Stimulated activated CD4-positive, alpha-beta T cell treated with anti-CD3 and anti-CD28 coated beads, Interleukin-2, amount 100 ng/mL, for 24 hours (primary cell): ENCODE measurements at places on chromosomes 2 and 18.

GRCh38 chr18:31268985-31269406 lies 49.0 kb upstream of the DSG1 start:
- no peak for DNase-seq

GRCh38 chr18:55296778-55297177 lies 291.2 kb downstream of the TCF4 start:
- no peak for DNase-seq

GRCh38 chr18:74694436-74694835 lies 96.8 kb downstream of the ZNF407 start:
- no peak for DNase-seq

DNA sequence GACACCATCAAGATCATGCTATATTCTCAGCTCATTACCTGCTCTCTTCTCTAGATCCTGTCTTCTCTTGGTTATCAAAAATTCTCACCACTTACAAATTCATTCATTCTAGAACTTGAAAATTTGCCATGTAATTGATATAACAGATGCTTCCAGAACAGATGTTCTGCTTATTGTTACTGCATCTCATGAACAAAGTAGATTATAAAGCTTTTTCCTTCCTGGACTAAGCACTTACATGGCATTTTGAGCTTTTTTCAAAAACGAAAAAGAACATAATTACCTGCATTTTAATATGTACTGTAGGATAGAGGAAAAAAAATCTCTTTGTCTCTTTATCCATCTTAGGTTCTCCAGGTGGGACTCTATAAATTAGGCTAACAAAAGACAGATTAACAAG lies 79.6 kb upstream of the CREB1 start:
- no peak for DNase-seq

- no peak for DNase-seq
These were observed 258.9 kb upstream of the CHAC2 start for GRCh38 chr2:53508667-53509066.

DNA sequence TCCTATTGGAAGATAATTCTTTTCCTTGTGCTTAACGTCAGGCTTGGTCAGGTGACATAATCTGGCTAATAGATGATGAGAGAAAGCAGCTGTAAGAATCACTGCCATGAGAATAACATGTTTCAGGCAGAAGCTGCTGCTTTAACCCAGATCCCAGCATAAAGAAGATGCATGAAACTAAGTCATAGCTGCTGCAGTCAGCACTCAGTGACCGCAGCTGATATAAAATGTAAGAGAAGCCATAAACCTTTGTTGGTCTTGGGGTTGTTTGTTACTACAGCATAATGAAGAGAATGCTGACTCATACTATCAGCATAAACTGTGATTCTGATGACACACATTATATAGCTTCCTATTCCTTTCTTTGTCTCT lies 274.3 kb upstream of the TRIB2 start:
- no peak for DNase-seq

- DNase-seq, result no peak
These were observed 121.2 kb upstream of the CXCR4 start for GRCh38 chr2:136239079-136239685.

GRCh38 chr2:37825586-37825985 lies 99.5 kb upstream of the RMDN2 start:
- DNase-seq, result no peak

DNA sequence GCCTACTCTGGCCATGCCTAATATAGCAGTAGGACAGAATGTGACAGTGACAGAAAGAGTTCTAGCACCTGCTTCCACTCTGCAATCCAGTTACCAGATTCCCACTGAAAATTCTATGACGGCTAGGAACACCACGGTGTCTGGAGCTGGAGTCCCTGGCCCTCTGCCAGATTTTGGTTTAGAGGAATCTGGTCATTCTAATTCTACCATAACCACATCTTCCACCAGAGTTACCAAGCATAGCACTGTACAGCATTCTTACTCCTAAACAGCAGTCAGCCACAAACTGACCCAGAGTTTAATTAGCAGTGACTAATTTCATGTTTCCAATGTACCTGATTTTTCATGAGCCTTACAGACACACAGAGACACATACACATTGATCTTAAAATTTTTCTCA lies 45.2 kb upstream of the TTR start:
- DNase-seq, result no peak

DNA sequence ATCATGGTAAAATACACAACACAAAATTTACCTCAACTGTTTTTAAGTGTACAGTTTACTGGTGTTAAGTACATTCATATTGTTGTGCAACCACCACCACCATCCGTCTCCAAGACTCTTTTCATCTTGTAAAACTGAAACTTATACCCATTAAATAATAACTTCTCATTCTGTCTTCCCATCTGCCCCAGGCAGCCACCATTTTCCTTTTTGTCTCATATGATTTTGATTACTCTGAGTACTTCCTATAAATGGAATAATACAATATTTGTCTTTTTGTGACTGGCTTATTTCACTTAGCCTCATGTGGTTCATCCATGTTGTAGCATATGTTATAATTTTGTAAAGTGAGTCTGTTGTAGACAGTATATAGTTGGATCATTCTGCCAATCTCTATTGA lies 82.7 kb downstream of the ALMS1 start:
- no peak for DNase-seq

- DNase-seq, result no peak
These were observed 2.1 kb downstream of the PPP3R1 start for GRCh38 chr2:68250196-68250595.

- no peak for DNase-seq
These were observed 159.2 kb upstream of the HS6ST1 start for GRCh38 chr2:128477891-128478290.

DNA sequence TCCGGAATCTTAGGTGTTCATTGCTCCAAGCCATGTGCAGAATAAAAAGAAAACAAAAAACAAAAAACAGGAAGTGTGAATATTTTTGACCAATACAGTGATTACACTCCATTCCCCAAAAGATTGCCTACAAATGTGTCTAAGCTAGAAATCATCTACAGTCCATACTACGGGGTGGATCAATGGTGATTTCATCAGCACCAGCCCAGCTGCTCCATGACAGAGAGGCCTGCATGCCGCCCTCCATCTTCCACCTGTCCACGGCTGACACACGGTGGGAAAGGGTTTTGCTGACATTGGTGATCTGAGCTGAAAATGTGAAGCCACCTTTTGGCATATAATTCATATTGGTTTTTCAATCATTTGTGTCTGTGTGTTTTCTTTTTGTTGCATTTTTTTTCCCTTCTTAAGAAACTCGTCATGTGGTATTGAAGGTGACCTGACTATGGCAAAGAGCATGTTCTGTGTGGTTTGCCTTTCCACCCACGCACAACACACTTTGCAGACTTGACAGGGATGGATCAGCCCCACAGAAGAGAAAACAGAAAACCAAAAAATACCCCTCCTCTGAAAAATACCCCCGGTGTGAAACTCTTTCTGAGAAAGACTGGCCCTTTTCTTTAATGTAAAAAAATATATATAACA lies 533.1 kb downstream of the RNF144A start:
- DNase-seq, result peak; percentile 56

GRCh38 chr2:191933307-191934105 lies 86.6 kb upstream of the CAVIN2 start:
- peak; percentile 22 for DNase-seq
